Activated gamma-delta T cell treated with anti-CD3 and anti-CD28 coated beads, Interleukin-2, amount 50 U/mL, for 16 hours (primary cell): ENCODE measurements at places on chromosomes 4 and X.

DNA sequence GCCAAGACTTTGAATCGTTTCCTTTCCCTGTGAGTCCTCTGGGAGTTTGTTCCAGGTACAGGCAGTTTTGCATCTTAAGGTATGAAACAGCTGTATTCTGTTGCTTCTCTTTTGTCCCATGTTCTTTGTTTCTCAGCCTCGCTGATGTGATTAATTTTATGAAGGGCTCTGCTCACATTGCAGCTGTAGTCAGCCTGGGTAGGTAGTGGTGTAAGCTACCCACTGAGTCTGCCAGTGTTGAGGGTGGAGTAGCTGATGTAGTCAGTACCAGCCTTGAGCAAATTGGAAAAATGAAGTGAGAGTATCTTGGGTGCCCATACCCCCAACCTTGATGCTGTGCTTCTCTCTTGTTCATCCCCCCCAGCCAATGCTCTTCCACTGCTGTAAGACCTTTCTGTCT is 139.6 kb upstream of the SMIM31 start:
- DNase-seq, result no peak

DNA sequence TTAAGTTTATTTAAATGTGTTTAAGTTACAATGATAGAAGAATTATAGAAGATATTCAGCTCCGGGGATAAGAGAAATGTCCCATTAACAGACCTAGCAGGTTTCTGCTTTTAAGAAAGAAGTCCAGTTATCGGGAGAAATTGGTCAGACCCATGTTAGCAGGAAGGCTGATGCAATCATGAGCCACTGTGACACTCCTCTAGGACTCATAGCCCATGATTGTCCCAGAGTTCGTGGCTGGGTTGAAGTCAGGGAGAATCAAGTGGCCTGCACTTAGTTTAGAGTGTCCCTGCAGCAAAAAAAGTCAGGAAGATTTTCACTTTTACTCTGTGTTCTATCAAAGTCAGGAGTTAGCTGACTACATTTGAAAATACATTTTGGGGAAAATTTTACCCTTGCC is 72.0 kb downstream of the TMEM144 start:
- DNase-seq, result no peak

- no peak for DNase-seq
Measured at GRCh38 chrX:107857837-107858236, 32.2 kb downstream of the MID2 start.

GRCh38 chr4:2397596-2398379 is 20.7 kb downstream of the ZFYVE28 start:
- no peak for DNase-seq

DNA sequence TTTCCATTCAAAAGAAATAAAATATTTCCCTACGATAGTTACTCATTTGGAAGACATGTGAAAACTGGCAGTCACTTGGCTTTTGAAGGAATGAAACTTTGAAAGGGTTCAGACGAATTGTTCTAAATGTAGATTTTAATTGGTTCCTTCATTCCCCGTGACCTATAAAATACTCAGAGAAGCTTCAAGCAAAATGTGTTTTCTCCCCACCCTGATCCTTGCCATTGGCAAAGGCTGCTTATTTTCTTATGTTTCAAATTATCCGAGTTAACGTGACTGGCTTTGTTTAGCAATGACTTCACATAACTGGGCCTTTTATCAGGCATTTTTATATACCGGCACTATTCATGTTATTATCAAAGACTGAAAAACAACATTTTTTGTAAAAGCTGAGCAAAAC is 204.1 kb upstream of the NEIL3 start:
- DNase-seq, result no peak

DNA sequence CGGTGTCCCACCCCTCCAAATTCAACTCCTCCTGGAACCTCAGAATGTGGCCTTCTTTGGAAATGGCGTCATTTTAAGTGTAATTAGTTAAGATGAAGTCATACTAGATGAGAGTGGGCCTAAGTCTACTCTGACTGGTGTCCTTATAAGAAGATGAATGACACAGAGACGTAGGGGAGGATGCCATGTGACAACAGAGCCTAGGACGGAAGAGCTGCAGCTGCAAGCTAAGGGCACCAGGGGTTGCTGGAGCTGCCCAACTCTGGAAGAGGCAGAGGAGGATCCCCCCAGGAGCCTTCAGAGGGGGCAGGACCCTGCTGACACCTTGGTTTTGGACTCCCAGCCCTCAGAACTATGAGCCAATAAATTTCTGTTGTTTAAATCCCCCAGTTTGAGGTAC is 115.1 kb downstream of the STK32B start:
- DNase-seq, result no peak

DNA sequence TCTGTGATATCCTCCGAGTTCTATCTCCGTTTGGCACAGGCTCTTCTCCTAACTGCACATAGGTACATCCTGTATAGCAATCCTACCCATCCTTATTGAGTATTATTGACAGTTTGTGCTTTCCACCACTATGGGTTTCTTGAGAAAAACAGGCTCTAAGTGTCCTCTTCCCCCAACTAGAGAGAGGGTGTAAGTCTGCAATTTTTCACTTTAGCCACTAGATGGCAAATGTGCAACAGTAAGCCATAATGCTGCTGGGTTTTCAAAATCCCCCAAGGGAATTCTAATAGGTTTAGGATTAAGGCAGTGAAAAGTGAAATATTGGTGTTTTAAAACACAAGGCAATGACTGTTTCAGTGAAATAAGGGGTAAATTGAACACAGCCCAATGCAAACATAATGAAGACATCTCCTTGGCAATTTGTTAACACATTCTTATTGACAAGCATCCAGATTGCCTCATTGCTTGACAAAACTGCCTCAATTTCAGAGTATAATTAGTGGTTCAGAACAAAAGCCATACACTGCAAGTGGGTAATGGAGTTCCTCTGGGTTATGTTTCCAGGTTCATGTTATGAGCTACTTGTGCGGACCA is 239.0 kb upstream of the HTR2C start:
- DNase-seq, result no peak
